ENCODE measurements at places on chromosomes 4 and X. TPM values are rescaled to one million over a fixed set of nuclear protein-coding genes. Genes with fewer than 3 reads are reported as not detected.

FRYL gene
- total RNA-seq = 9.7 TPM

UGT2A1 gene
- not detected for total RNA-seq

EXOC1L gene
- not detected for total RNA-seq

DCHS2 gene
- total RNA-seq = 0.07 TPM

PAGE5 gene
- total RNA-seq = not detected

ABLIM2 gene
- 1.2 TPM for total RNA-seq

FRAS1 gene
- total RNA-seq = 0.02 TPM

CTAG2 gene
- total RNA-seq = not detected

EGF gene
- total RNA-seq = 0.63 TPM

CSN1S1 gene
- total RNA-seq = not detected

SRPX gene
- 6.2 TPM for total RNA-seq

GABRG1 gene
- not detected for total RNA-seq

GRCh38 chrX:119218198-119218597, 17.9 kb upstream of the PGRMC1 start:
- DNase-seq = no peak

DNA sequence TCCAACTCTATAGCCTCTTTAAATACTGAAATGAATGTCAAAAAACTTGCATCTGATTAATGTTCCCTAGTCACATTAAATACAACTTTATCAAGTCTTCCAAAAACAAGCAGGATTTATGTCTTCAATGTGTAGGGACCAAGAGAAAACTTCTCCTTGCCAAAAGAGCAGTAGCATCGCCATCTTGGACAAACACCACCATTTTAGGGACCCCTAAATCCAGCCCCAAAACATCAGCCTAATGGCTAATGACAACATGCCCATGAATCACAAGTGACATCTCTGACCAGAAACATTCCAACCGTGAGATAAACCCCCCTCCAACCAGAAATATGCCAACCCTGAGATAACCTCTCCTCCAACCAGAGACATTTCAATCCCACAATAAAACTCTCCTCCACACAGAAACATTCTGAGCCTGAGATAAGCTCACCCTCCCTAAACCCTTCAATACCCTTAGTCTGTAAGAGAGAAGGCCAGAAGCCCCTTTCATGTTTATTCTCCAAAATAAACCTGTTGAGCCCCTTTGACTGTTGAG, 697.4 kb downstream of the TRAM1L1 start:
- DNase-seq = no peak

DNA sequence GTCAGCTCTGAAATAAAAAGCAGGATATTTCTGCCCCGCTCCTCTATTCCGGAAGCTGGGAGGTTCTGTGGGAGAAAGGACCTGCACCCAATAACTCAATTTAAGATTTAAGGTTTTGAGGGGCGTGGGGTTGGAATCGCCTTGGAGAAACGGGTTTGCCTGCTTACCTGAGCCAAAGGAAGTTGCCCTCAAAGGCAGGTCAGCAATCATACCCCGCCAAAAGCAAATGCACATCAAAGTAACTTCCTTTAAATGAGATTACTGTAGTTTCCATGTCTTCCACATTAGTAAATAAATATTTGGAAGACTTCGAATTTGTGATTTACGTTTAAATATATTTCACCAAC, 978 bp upstream of the HS3ST1 start:
- DNase-seq = no peak

DNA sequence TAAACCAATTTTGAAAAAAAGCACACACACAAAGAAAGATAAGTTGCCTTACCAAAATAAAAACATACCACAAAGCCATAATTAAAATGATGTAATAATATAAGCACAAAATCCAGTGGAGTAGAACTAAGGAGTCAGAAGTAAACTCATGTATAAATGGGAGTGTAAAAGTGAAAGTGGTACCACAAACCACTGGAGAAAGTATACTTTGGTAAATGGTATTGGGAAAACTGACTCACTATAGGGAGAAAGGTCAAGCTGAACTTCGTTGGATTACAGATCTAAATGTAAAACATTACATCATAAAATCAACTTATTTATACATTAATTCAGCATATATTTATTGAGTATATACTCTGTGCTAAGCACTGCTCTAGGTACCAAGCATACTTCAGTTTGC, 46.3 kb upstream of the HHIP start:
- no peak for DNase-seq

GRCh38 chr4:143375326-143376073, 38.8 kb downstream of the GAB1 start:
- DNase-seq = peak; percentile 15

- peak; percentile 47 for DNase-seq
These were observed 68.8 kb upstream of the SLC7A11 start for GRCh38 chr4:138310991-138311390.

DNA sequence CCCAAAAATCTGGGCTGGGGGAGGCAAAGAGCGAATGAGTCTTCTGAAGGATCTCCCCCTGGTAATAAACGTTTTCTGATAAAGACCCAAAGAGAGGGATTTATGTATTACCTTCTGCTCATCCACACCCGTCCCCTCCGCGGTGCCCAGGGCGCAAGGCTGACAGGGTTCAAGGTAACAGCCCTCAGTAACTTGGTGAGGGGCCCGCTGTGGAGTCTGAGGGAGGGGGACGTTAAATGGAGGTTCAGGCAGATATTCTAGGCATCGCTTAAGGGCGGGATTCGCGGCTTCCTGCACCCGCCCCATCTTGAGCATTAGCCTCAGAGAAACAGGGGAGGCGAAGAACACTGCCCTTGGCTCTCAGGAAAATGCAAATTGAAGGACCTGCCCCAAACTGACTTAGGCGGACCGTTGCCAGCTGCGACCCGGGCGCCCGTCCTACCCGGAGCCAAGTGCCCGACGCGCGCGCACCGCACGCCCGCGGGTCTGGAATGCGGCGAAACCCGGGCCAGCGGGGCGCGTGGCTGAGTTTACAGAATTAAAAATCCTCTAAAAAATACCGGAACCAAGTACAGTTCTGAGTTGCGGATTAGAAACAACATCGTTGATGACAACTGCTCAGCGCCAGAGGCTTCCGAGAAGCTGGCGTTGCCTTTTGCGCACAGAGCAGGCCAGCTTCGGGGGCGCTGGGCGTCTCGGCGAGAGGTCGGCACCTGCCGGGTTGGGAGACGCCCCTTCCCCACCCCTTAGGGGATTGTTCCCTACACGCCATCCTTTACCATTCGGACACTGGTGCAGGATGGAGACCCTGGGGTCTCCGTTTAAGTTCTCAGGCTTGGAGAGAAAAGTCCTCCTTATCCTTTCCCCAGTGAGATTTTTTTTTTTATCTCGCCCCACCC, 2.8 kb downstream of the HELT start:
- no peak for DNase-seq

DNA sequence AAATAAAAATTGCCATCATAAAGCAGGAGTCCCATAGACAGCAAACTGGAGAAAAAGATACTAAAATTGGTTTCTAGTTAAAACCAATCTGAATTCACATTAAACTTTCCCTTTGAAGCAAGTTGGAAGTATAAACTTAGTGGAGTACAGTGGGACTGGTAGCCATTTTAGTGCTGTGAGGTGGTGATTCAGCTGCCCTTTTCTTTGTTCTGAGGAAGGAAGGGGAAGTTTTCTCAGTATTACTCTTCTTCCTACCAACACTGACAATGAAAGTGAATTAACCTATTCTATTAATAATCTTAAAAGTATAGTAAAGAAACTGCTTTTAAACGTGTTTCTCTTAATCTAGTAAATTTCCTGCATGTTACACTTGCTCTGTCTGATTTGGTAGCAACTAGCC, 36.7 kb downstream of the SLC9A6 start:
- DNase-seq = no peak

DNA sequence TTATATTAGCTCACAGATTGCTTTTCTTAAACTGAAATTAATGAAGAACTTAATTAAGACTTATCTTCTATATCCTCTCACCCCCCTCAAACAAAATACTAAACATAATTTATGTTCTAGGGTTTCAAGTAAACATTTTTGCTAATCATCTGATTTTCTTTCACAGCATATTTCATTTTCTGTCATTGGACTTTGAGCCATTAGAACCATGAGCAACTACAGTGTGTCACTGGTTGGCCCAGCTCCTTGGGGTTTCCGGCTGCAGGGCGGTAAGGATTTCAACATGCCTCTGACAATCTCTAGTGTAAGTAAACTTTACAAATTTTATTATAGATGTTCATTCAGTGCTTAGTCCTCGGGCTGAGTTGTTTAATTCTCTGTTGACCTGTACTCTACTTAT, 3.3 kb downstream of the PDLIM5 start:
- peak; percentile 77 for DNase-seq

- DNase-seq = no peak
These were observed 267.1 kb downstream of the PAPSS1 start for GRCh38 chr4:107452717-107453630.

GRCh38 chr4:85761803-85762528, 287.0 kb downstream of the ARHGAP24 start:
- peak; percentile 68 for DNase-seq

- DNase-seq = no peak
These were observed 24.4 kb upstream of the PLAC8 start for GRCh38 chr4:83138946-83139345.

GRCh38 chrX:103360092-103360491, 3.8 kb downstream of the TCEAL9 start:
- no peak for DNase-seq

GRCh38 chr4:78707793-78708192, 68.4 kb upstream of the BMP2K start:
- DNase-seq = no peak

DNA sequence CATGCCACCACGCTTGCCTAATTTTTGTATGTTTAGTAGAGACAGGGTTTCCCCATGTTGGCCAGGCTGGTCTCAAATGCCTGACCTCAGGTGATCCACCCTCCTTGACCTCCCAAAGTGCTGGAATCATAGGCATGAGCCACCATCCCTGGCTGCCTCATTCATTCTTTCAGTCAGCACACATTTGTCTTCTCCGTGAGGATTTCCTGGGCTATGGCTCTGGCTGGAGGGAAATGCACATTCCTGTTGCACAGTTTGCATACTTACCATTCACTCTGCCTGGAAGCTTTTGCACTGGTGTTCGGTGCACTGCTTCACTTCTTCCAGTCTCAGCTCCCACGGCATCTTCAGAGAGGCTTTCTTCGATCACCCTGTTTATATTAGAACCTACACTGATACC, 267.8 kb downstream of the STIM2 start:
- no peak for DNase-seq

GRCh38 chr4:126973201-126973600, 659.6 kb upstream of the INTU start:
- DNase-seq = no peak

GRCh38 chr4:158996669-158997074, 106.2 kb upstream of the RAPGEF2 start:
- DNase-seq = peak; percentile 73

- DNase-seq = no peak
These were observed 406.5 kb downstream of the RPA4 start for GRCh38 chrX:97290199-97290598.

DNA sequence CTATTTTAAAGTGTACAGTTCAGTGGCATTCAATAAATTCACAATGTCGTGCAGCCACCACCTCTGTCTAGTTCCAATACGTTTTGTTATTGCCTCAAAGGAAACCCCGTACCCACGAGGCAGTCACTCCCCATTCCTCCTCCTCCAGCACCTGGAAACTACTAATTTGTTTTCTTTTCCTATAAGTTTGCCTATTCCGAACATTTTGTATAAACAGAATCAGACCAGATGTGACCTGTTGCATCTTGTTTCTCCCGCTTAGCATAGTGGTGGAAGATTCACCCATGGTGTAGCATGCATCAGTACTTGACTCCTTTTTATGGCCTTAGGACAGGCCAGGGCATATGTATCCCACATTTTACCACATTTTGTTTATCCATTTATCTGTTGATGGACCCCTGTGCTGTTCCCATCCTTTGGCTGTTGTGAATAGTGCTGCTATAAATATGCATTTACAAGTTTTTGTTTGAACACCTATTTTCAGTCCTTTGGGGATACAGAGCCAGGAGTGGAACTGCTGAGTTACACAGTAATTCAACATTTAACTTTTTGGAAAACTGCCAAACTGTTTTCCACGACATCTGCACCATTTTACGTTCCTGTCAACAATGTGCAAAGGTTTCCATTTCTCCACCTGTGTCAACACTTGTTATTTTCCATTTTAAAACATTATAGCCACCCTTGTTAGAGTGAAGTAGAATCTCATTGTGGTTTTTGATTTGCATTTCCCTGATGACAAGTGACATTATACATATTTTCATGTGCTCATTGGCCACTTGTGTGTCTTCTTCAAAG, 57.8 kb upstream of the STX18 start:
- DNase-seq = no peak

DNA sequence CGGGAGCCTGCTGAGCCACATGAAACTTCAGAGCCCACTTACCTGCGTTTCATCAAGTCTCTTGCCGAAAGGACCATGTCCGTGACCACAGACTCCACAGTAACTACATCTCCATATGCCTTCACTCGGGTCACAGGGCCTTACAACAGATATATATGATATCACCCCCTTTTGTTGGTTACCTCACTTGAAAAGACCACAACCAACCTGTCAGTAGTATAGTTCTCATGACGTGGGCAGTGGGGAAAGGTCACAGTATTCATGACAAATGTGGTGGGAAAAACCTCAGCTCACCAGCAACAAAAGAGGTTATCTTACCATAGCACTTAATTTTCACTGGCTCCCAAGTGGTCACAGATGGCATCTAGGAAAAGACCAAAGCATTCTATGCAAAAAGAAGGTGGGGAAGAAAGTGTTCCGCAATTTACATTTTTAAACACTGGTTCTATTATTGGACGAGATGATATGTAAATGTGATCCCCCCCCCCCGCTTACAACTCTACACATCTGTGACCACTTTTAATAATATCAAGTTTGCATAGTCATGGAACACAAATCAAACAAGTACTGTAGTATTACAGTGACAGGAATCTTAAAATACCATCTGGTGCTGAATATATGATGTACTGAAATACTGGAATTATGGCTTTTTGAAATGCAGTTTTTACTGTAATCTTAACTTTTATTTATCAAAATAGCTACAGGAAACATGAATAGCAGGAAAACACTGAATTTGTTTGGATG, 129.9 kb downstream of the TET2 start:
- DNase-seq = no peak

DNA sequence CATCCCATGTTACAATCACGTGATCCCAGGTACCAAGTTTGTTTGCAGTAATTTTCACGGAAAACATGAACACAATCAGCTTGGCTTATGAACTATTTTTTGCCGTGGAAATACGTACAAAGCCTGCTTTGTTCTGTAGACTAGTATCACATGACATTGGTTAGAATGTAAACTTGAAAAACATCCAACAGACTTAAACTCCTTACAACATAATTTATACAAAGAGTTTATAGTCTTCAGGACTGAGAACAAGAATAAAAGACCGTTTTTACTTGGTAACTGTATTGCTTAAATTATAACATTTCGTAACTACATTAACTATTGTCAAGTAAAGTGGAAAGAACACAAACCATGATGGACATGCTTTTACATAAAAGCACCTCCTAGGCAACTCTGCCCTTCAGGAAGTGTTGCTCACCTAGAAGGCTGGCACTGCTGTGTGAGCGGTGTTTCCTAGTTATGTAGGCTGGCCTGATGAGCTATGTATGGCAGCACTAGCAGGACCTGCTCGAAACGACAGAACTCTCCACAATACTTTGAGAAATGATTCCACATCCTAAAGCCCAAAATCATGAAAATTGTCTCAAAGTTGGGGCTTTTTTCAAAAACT, 41.8 kb upstream of the WDR1 start:
- no peak for DNase-seq

- DNase-seq = no peak
These were observed 34.5 kb upstream of the SCRG1 start for GRCh38 chr4:173433447-173433846.

GRCh38 chr4:80009806-80010205, 63.2 kb downstream of the ANTXR2 start:
- no peak for DNase-seq

- peak; percentile 51 for DNase-seq
These were observed 213.4 kb upstream of the LNX1 start for GRCh38 chr4:53804719-53805118.

All from MG63 (cell line).